Immature natural killer cell (primary cell): ENCODE measurements at places on chromosomes 3 and 15.

DNA sequence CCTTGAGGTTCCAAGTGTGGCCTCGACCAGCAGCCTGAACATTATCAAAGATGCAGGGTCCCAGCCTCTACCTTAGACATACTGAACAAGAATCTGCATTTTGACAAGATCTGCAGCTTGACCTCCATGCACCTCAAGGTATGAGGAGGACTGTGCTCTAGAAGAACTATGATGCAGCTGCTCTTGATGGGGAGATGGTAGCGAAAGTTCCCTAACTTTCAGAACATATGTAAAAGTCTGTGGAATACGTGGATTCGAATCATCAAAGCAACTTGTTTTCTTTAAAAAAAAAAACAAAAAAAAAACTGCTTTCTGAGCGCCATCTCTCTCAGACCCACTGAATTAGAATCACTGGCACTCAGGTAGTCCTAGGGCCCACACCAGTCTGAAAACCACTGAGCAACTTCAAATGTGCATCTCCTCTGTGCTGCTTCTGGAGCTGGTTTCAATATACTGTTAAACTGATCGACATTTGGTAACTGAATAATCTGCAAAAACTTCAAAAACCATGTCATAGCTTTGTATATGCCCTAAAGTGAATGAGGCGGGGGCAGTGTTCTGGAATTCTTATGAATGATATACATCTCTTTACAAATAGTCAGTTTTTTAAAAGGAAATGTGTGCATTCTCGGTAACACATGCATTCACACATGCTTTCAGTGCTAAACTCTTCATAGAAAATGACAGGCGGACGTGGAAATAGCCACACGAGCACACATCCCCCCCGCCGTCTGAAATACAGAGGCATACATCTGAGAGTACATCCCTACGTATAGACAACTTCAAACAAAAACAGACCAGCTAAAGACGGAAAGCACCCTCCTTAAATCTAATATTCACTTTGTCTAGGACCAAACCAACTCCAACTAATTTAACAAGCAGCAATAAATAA, 128.8 kb downstream of the FOXP1 start:
- peak; percentile 48 for DNase-seq

- no peak for DNase-seq
Measured at GRCh38 chr3:143605233-143605950, 242.9 kb downstream of the SLC9A9 start.

- no peak for DNase-seq
Measured at GRCh38 chr3:97823046-97824004, 1.5 kb downstream of the CRYBG3 start.

- DNase-seq, result no peak
Measured at GRCh38 chr15:98737159-98737558, 88.8 kb downstream of the IGF1R start.

GRCh38 chr3:3531476-3531875, 267.8 kb upstream of the LRRN1 start:
- no peak for DNase-seq

- peak; percentile 69 for DNase-seq
Measured at GRCh38 chr3:56702490-56703315, 19.6 kb upstream of the TASOR start.

DNA sequence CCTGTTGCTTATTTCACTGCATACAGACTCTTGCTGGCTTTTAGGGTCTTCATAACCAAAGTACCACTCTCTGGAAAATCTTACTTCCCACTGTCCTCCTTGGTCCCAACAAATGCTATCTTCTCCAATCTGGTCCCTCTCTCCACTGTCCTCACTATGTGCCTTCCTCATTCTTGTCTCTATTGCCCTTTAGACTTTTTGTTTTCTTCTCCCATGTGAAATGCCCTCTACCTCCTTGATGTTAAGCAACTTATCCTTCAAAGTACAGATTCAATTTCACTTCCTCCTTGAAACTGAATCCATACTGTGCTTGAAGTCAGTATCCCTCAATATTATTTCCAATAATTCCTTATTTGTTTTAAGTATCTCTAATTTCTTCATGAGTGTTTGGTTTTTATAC, 60.8 kb downstream of the CGGBP1 start:
- DNase-seq, result no peak

GRCh38 chr15:77033417-77033728, 37.5 kb downstream of the TSPAN3 start:
- no peak for DNase-seq

- peak; percentile 53 for DNase-seq
Measured at GRCh38 chr3:66822186-66823008, 175.7 kb upstream of the KBTBD8 start.

GRCh38 chr3:52004163-52004787, 8.6 kb upstream of the RPL29 start:
- DNase-seq, result no peak

DNA sequence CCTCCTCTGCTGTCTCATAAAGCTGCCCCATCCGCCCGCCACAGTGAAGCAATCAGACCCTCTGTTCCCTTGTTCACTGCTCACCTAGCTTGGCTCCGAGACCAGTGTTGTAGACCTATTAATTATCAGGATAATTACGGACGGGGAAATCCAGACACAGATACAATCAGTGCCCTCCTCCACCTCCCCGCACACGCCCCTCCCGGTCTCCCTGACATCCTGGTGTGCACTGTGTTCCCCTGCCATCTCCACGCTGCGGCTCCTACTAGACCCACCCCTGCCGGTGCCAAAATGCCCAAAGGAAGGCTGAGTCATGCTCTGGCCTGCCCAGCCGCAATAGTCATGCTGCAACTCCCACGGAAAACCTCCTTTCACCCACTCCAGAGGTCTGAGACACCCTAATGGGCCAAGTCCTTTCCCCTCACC, 277.3 kb upstream of the TLE3 start:
- DNase-seq, result no peak

DNA sequence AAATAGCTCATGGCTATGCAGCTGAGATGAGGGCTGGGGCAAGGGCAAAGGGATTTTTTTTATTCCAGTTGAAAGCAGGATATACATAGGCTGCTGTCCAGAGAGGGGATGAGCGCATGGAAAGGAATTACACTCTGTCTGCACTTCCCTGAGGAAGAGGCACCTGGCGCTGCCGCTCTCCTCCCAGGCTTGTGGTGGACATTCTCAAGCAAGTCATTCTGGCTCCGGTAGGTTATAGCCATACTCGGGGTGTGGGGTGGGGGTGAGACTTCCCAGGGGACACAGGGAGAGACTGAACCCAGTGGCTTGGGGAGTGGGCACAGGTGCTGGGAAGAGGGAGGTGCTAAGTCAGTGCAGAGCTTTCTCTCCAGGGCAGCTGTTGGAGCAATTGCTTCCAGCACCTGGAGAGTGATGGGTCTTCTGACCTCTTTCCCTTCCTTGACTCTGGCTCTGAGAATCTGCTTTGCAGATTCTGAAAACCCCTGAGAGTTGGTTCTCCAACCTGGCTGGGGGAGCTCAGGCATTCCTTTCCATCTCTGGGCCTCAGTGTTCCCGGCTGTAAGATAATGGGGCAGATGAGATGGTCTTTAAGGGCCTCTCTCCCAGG, 24.3 kb downstream of the CYP8B1 start:
- DNase-seq, result no peak

GRCh38 chr3:5974630-5975322, 787.3 kb downstream of the EDEM1 start:
- DNase-seq, result no peak

DNA sequence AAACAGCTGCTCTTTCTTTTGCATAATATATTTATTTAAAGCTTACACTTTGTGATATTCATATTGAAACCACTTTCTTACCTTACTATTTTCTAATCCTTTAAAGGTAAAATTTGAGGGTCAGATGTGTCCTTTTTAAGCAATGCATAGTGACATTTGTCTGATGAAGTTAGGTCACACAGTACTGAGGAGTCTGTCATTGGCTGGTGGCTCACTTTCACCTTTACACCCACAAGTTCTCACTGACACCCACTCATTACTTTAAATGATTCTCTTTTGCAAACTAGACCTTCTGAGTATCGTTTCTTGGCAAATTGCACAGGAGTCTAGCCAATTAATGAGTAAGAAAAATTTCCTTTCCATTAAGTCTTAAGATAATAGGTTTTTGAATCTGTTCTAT, 758.3 kb upstream of the ARPP21 start:
- DNase-seq, result no peak

DNA sequence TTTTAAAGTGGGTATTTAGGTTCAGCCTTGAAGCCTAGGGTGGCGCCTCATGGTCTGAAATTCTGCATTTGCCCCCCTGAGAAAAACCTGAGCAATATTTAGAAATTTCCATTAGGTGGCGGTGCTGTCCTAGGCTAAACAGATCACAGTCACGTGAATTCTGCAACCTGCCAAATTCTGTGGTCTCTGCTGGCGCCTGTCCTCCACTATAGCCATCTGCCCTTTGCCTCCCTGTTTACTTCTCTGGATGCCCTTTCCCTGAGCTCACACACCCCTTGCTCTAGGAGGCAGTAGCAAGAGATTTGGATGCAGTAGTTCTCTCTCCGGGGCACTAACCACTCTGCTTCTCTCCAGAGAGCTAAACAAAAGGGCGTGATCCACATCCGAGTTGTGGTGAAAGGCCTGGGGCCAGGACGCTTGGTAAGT, 9.1 kb downstream of the MRPS11 start:
- DNase-seq, result no peak

DNA sequence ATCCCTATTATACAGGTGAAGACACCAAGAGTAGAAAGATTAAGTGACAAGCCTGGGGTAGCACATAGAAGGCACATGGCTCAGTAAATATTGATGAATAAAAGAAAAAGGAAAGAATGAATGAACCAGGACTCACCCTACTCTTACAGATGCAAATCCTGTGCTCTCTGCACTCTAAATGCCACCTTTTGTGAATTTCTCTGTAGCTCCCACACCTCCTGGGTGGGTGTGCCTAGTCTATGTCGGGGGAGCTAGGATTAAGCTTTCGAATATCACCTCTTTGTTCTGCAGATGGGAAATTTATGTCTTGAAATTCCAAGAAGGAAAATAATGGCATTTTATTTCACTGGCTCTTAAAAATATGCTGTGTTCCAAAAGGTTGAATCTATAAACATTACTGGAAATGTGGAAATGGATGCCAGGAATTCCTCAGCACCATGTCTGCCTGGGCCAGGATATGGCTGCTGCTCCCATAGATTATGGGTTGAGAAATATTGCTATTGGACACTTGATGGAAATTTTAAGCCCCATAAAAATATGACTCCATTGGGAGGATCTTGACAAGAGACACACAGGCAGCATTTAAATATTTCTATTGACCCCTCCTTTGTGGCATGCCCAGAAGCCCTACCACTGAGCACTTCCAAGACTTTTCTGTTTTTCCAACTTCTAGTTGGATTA, 43.3 kb downstream of the CCNB2 start:
- DNase-seq, result no peak

- no peak for DNase-seq
Measured at GRCh38 chr3:111314181-111314873, 227.7 kb upstream of the CD96 start.

DNA sequence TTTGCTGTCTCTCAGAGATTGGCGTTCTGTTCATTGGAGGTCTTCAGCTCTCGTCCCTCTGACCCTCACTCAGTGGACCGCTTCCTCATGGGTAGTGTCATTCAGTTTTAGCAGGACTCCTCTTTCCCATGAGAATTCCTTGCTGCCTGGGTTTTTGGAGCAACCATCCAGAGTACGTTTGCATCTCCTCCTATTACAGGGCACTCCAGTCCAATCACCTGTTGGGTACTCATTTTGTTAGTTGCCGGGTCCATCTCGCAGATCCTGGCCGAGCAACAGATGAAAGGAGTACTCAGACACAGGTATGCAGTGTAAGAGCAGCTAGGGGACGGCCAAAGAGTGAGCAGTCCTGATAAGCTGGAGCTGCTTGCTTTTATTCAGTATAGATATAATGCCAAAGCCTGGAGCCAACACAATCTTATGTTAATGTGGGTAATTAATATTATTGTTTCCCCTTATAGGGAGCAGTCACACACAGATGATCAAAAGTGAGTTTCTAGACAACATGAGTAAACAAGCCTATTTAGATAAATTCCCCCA, 49.6 kb downstream of the ISG20 start:
- DNase-seq, result no peak

- DNase-seq, result peak; percentile 79
Measured at GRCh38 chr3:44477312-44478030, at the start of gene ZNF445. TSS of gene ZNF445 (minus strand) at chr3:44477670. CDS start at chr3:44455549, 22,121 bp downstream.

DNA sequence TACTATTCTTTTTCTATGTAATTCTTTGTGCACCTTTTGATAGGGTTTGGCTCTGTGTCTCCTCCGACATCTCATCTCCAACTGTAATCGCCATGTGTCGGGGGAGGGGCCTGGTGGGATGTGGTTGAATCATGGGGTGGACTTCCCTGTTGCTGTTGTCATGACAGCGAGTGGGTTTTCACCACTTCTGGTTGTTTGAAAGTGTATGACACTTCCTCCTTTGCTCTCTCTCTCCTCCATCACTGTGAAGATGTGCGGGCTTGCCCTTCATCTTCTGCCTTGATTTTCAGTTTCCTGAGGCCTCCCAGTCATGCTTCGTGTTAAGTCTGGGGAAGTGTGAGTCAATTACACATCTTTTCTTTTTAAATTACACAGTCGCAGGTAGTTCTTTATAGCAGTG, 225.8 kb upstream of the DPPA4 start:
- DNase-seq, result peak; percentile 1

GRCh38 chr3:153320585-153321128, 158.6 kb downstream of the RAP2B start:
- no peak for DNase-seq

GRCh38 chr15:75090388-75090734, 67.0 kb downstream of the PPCDC start:
- no peak for DNase-seq

- DNase-seq, result no peak
Measured at GRCh38 chr3:16697443-16698147, 92.4 kb upstream of the DAZL start.

DNA sequence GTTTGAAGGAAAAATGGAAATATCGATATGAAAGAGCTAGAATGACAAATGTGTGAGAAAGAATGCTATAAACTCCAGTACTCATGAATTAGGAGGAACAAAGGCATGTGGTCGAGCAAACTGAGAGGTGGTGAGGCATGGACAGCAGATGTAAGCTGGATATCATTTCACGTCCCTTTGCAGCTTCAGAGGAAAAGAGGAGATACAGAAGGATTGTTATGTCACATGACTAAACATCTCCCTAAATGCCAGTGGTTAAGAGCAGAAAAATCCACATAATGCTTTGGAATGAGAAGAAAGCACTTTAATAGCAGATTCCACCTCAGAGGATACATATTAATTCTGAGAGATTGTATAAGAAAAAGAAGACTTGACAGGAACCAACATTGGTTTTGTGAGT, 248.7 kb downstream of the ZIC4 start:
- no peak for DNase-seq

DNA sequence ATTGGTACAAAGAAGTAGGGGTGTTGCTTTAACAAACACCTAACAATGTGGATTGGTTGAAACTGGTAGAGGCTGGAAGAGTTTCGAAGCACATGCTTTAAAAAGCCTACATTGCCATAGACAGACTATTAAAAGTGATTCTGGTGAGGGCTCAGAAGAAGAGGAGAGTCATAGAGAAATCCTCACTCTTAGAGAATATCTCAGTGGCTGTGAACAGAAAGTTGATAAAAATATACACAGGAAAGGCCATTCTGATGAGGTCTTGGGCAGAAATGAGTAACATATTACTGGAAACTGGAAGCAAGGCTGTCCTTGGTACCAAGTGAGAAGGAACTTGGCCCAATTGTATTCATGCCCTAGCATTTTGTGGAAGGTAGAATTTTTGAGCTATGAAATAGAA, 173.7 kb upstream of the CRBN start:
- DNase-seq, result no peak
